ENCODE measurements at places on chromosomes 7 and 10.
A peak's percentile ranks its signal among the peaks of the same experiment; 100 is the strongest.

GRCh38 chr7:115676080-115676479, 354.5 kb downstream of the TFEC start:
- no peak for DNase-seq

DNA sequence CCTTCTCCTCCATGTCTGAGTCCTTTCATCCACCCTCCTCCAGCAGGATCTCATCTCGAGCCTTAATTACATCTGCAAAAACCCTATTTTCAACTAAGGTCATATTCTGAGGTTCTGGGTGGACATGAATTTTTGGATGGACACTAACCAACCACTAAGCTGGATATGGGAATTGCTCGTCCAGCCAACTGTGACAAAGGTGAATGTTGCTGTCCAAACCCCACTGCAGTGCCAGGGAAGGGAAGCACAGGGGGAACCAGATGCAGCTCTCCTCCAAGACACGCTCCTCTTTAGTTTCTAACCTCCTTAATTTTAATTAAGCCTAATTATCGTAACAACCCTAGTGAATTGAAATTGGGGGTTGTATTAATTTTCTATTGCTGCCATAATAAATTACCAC, 65.1 kb upstream of the EBF3 start:
- DNase-seq, result no peak

DNA sequence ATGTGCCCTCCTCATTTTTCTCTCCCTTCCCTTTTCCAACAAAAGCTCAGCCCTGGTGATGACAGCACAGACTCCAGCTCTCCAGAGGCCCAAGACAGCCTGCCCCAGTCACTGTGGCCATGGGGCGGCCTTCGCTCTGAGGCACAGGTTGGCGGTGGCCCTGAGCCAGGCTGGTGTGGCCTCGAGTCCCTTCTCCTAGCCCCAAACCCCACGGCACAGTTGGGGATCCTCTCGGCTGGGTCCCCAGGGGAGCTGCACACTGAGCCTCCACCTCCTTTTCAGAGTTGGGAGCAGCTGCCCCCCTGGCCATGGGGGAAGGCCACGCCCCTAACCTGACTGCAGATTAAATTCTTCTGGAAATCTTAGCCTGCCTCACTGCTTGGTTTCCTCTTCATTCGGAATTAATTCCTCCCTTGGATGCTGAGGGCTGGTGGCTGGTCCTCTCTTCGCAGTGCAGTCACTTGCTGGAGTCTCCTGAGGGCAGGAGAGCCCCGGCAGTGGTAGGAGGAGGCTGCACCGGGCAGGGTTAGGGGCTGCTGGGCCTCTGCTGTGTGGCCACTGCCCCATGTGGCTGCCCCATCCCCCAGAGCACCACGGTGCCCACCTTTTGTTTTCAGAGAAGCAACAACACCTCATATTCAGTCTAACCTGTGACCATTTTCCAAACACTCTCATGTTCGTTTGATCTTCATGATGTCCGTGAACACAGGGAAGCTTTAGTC, 426.6 kb downstream of the DNAJB6 start:
- DNase-seq, result no peak

DNA sequence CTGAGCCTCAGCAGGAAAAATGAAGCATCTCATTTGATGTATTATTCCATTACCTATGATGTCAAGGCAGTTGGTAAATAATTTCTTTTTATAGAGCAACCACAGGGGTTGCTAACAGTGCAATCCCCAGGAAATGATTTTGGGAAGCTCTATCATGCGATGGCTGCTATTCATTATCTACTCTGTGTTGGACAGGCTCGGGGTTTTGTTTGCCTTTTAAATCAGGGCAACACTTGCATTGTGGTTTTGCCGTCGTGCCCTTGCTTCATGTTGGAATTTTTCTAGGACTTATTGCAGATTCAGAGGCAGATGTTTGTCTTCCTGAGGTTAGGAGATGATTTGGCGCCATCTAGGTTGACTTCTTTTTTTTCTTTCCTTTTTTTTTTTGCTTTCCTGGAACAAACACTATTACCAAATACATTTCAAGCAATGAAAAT, 128.4 kb downstream of the BICC1 start:
- DNase-seq, result no peak

- no peak for DNase-seq
These were observed 171.7 kb downstream of the LSM5 start for GRCh38 chr7:32318300-32319011.

- no peak for DNase-seq
These were observed 568.8 kb downstream of the POM121L12 start for GRCh38 chr7:53604201-53604600.

DNA sequence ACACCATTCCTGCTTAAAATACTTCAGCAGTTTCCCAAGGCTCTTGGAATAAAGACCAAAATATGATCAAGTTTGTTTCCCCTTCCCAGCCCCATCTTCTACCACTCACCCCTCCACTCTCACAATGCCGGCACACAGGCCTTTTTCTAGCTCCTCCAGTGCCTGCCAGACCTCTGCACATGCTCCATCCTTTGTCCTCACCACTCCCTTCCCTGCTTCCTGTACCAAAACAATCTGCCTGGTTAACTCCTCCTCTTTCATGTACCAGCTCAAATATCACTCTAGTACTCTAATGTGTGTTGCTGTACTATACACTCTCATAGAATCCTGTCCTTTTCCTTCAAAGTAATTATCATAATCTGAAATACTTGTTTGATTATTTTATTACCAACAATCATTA, 19.4 kb downstream of the SCRN1 start:
- no peak for DNase-seq

GRCh38 chr10:102188298-102188940, 36.2 kb downstream of the NOLC1 start:
- DNase-seq, result no peak

GRCh38 chr10:122075171-122075570, 86.2 kb downstream of the TACC2 start:
- DNase-seq, result no peak

GRCh38 chr7:32074787-32075585, 4.8 kb upstream of the PDE1C start:
- no peak for DNase-seq

DNA sequence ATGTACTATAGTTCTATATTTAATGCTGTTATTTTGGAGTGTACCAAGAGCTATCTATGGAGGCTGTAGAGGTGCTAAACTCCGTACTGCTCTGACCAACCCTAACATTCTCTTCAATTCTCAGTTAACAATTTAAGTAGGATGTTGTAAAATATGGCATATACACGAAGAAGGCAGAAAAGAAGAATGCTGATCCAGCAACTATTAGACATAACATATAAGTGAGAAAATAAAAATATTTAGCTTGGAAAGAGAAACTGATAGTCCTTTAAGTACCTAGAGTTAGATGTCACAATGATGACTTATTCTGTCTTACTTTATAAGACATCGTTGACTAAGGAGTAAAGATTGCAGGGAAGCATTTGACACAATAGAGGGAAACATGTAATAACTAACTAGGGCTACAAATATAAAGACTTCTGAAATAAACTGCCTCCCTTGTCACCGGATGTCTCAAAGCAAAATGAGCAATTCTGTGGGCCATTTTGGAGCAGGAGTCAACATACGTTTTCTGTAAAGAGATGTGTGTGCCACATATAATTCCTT, 159.5 kb downstream of the CPEB3 start:
- no peak for DNase-seq

- DNase-seq, result no peak
These were observed 13.8 kb upstream of the CYP3A5 start for GRCh38 chr7:99693427-99694200.

DNA sequence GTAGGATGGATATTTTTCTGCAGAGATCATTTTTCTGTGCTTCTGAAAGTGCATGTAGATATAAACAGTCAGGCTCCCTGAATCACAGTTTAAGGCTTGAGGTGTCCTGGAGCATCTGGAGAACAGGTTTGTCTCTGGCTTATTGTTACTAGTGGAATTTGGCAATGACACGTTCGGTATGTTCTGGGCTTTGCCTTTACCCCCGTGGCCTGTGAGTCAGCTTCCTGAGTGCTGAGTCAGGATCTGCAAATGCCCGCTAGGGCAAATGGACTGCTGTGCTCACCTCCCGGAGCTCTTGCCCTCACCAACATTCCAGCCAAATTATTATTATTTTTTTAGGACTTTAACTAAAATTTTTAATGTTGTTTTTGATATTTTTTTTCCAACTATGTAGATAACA, 192.5 kb upstream of the PRSS1 start:
- DNase-seq, result peak; percentile 19

GRCh38 chr10:47024046-47024322, 112.8 kb downstream of the PTPN20 start:
- no peak for DNase-seq

GRCh38 chr7:157474685-157475084, 137.9 kb downstream of the DNAJB6 start:
- peak; percentile 11 for DNase-seq

Measured in CD4-positive, alpha-beta T cell treated with Interleukin-4 for 4 hours (primary cell).